ENCODE measurements at places on chromosomes 6 and 20. TPM values are rescaled to one million over a fixed set of nuclear protein-coding genes. Genes with fewer than 3 reads are reported as not detected.

DNA sequence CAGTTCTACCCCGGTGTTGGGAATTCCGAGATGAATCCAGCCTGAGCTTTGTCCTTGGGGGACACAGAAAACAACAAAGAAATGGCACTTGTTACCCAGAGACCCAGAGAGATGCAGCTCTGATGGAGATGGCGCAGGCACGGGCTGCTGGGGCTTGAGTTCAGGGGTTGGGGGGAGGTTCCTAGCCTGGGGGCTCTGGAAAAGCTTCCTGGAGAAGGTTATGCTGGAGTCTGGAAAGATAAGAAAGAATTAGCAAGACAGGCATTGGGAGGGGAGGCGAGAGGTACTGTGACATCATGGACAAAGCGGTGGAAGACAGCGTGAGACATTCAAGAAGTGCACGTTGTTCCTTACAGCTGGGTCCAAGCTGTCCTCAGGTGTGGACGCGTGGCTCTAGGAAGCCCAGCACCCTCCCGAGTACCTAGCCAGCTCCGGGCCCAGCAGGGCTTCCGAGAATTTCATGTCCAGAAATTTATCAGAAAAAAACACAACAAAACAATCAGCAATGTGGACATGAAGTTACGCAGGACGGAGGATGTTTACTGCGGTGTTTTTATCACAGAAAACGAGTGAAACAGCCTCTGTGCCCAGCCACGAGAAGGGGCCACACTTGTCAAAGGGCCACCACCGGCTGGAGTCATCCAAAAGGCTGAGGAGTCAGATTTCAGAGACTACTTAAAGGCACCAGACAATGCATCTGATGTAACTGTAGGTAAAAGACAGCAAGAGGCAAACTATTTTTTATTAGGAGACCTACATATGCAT is 39.5 kb downstream of the C20orf203 start:
- H3K36me3 ChIP-seq, result no peaks in the 10 kb centered on the region
- no peak overlapping the region for H3K4me3 ChIP-seq
- H3K27ac ChIP-seq, result no peak overlapping the region
- DNase-seq, result no peak
- H3K4me1 ChIP-seq, result no peaks in the 10 kb centered on the region

DNA sequence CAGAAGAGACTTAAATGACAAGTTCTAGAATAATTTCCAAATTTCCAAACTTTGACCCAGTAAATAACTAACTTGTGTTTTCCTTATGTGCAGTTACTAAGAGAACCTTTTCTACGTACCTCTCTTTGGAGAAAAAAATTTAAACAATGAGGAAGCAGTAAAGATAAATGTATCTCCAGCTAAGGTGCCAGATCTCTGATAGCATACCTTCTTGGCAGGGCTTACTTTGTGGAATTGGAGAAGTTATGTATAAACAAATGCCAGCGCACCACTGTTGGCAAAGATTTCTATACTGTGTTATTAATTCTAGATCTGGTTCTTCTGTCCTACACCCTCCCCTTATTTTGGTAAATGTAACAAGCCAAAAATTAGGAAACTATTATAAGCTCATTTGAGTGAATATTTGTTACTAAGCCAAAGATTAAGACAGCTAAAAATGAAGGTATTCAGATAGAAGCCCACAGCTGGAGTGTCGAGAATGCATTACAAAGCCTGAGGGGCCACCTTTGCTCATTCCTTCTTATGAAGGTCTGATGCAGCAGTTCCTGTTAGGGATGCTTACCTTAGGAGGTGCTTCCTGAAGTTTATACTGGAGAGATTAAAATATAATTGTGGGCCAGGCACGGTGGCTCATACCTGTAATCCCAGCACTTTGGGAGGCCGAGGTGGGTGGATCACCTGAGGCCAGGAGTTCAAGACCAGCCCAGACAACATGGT is 373.1 kb upstream of the SOX4 start:
- H3K27ac ChIP-seq, result no peak overlapping the region
- H3K36me3 ChIP-seq, result no peaks in the 10 kb centered on the region
- no peak for DNase-seq

The DSP gene
- 0.15 TPM for total RNA-seq

DNA sequence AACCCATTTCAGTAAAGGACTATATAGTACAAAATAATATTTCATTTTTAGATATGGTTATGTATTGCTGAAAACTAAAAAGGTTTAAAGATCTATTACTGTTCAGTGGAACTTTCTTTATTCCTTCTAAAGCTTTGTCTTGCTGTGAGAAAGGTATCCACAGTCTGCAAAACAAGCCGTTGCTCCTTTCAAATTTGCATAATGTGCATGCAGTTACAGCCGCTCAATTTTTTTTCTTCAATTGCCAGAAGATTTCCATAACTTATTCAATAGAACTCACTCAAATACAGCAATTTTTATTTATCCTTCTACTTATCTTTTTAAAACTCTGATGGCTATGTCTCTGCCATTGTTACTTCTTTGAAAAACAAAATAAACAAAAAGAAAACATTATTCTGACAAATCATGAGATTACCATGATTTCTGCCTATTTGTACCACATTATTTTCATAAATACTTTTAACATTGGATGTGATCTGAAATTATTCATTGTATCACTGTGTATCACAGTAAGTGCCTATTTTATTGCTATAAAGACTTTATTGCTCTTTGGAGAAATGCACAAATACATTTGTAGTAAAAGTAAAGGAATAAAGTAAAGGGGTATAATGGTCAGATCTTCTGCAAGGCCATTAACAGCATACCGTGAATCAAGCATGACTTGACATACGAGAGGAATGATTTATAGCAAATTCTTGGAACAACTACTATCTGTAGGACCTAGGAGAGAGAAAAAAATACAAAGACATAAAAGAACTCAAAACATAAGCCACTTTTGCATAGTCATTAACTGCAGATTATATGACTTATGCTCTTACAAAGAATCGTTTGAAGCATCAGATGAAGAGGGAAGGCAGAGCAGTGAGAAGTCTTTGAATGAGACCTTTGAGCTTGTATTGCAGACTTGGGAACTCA is 29.6 kb upstream of the HBS1L start:
- DNase-seq, result no peak
- no peaks in the 10 kb centered on the region for H3K27me3 ChIP-seq
- no peak overlapping the region for H3K4me3 ChIP-seq
- no peak overlapping the region for H3K27ac ChIP-seq
- H3K36me3 ChIP-seq, result peaks cover 22% of the 10 kb centered on the region
- H3K4me1 ChIP-seq, result peaks cover 39% of the 10 kb centered on the region

- H3K27me3 ChIP-seq, result peaks cover 3% of the 10 kb centered on the region
- H3K4me3 ChIP-seq, result no peak overlapping the region
- no peak for DNase-seq
- H3K4me1 ChIP-seq, result no peaks in the 10 kb centered on the region
Measured at GRCh38 chr6:139418481-139419132, 44.2 kb upstream of the CITED2 start.

- no peaks in the 10 kb centered on the region for H3K27me3 ChIP-seq
- H3K27ac ChIP-seq, result no peak overlapping the region
- no peaks in the 10 kb centered on the region for H3K36me3 ChIP-seq
- no peak overlapping the region for H3K4me3 ChIP-seq
- H3K4me1 ChIP-seq, result no peaks in the 10 kb centered on the region
- no peak for DNase-seq
Measured at GRCh38 chr6:64990652-64991304, 716.2 kb downstream of the EYS start.

DNA sequence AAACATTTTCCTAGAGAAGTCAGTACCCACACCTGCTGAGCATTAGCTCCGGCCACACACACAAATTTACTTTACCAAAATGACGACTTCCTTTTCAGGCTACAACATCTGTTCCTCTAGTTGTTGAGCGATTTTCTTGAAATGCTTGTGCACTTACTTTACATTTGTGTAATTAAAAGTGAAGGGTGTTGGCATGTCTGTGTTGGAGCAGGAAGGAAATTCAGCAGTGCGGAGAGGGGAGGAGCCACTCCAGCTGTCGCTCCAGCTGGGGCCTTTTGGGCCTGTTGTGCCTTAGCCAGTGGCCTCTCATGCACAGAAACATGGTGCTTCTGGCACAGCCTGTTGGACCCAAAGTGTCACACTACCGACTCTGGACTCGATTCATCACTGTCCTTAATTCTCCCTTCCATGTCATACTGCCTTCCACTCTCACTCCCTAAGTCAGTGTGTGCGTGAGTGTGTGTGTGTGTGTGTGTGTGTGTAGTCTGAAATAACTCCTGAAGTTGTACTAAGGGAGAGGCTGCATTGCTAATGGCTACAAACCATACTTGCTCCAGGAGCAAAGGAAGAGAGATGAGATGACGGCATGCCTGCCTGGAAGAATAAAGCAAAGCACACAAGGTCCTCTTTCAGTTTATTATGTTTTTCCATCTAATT is 191.8 kb upstream of the ARG1 start:
- no peaks in the 10 kb centered on the region for H3K27me3 ChIP-seq
- no peaks in the 10 kb centered on the region for H3K4me1 ChIP-seq
- no peaks in the 10 kb centered on the region for H3K36me3 ChIP-seq
- H3K27ac ChIP-seq, result no peak overlapping the region

The HSPA12B gene
- total RNA-seq, result 0.08 TPM

- H3K4me3 ChIP-seq, result no peak overlapping the region
- H3K36me3 ChIP-seq, result no peaks in the 10 kb centered on the region
- peak; percentile 39 for DNase-seq
- no peaks in the 10 kb centered on the region for H3K27me3 ChIP-seq
- H3K4me1 ChIP-seq, result no peaks in the 10 kb centered on the region
Measured at GRCh38 chr6:153312634-153313033, 181.6 kb upstream of the RGS17 start.

GRCh38 chr6:164695896-164696295 is 613.5 kb downstream of the C6orf118 start:
- no peaks in the 10 kb centered on the region for H3K27me3 ChIP-seq
- no peaks in the 10 kb centered on the region for H3K36me3 ChIP-seq
- H3K4me1 ChIP-seq, result no peaks in the 10 kb centered on the region
- no peak overlapping the region for H3K4me3 ChIP-seq
- H3K27ac ChIP-seq, result no peak overlapping the region

GRCh38 chr6:139881728-139882211 is 507.3 kb upstream of the CITED2 start:
- peaks cover 20% of the 10 kb centered on the region for H3K4me1 ChIP-seq
- no peaks in the 10 kb centered on the region for H3K36me3 ChIP-seq
- H3K4me3 ChIP-seq, result no peak overlapping the region
- peak; percentile 22 for DNase-seq

GRCh38 chr20:1491860-1492642 is 831 bp upstream of the SIRPB2 start:
- no peak for DNase-seq
- H3K36me3 ChIP-seq, result no peaks in the 10 kb centered on the region
- H3K4me1 ChIP-seq, result no peaks in the 10 kb centered on the region

DNA sequence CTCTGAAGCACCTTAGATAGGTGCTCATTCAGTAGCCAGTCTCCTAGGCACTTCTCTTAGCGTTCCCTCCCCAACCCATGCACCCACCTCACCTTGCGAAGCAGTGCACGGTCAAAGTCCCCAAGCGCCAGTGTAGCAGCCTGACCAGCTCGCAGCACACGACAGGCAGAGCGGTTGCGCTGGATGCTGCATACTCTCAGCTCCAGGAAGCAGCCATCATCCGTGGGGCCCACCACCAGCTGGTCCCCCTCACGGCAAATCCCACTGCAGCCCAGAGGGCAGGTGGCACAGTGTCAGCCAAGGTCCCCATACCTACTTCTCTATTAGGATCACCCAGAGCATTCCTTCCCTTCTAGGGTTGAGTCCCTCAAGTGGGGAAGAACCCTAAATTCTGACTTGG is 6.5 kb downstream of the GTPBP2 start:
- H3K36me3 ChIP-seq, result peaks cover 79% of the 10 kb centered on the region
- H3K4me3 ChIP-seq, result no peak overlapping the region
- DNase-seq, result no peak
- H3K4me1 ChIP-seq, result peaks cover 19% of the 10 kb centered on the region
- H3K27me3 ChIP-seq, result no peaks in the 10 kb centered on the region

The PRRT1 gene
- 0.28 TPM for total RNA-seq

The SLC25A27 gene
- total RNA-seq, result not detected

DNA sequence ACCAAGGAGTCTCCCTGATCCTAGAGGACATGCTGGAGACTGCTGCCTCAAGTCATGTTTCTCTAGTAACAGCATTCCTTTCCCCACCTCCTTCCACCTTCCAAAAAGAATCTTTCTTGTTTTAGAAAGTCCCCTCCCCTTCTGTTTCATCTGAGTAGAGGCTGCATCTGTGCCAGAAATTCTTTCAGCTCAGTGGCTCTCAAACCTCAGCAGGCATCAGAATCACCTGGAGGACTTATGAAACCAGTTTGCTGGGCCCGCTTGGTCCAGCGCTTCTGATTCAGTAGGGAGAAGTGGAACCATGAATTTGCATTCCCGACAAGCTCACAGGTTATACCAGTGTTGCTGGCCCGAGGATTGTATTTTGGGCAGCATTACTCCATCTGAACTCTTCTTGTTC is 55.1 kb downstream of the TMEM200A start:
- H3K27me3 ChIP-seq, result no peaks in the 10 kb centered on the region
- no peak overlapping the region for H3K4me3 ChIP-seq
- no peaks in the 10 kb centered on the region for H3K36me3 ChIP-seq
- no peak for DNase-seq
- H3K4me1 ChIP-seq, result peaks cover 4% of the 10 kb centered on the region
- H3K27ac ChIP-seq, result no peak overlapping the region

The SPTLC3 gene
- not detected for total RNA-seq

DNA sequence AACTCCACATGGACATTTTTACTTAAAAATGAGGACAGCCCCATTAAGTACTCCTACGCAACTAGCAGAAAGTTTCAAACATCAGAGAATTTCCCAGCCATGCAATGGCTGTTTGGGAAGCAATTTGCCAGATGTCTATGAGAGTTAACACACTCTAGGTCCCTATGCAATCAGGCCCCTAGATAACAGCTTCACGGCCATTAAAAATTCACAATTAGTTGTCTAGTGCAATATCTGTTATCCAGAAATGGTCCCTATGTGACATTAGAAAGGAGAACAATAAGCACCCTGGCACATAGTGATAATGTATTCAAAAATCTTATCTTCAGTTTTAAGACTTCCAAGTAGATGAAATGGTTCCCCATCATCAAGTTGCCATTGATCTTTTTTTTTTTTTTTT is 174.3 kb upstream of the NRSN1 start:
- no peaks in the 10 kb centered on the region for H3K36me3 ChIP-seq
- DNase-seq, result no peak
- no peak overlapping the region for H3K4me3 ChIP-seq
- H3K4me1 ChIP-seq, result no peaks in the 10 kb centered on the region
- no peak overlapping the region for H3K27ac ChIP-seq
- H3K27me3 ChIP-seq, result no peaks in the 10 kb centered on the region
